ENCODE measurements at places on chromosomes 3 and 15. TPM values are rescaled to one million over a fixed set of nuclear protein-coding genes. Genes with fewer than 3 reads are reported as not detected.
A peak's percentile ranks its signal among the peaks of the same experiment; 100 is the strongest.

- no peaks in the 10 kb centered on the region for H3K27me3 ChIP-seq
- no peaks in the 10 kb centered on the region for H3K36me3 ChIP-seq
- no peak overlapping the region for H3K4me3 ChIP-seq
Measured at GRCh38 chr15:29072444-29072843, 186.7 kb downstream of the APBA2 start.

DNA sequence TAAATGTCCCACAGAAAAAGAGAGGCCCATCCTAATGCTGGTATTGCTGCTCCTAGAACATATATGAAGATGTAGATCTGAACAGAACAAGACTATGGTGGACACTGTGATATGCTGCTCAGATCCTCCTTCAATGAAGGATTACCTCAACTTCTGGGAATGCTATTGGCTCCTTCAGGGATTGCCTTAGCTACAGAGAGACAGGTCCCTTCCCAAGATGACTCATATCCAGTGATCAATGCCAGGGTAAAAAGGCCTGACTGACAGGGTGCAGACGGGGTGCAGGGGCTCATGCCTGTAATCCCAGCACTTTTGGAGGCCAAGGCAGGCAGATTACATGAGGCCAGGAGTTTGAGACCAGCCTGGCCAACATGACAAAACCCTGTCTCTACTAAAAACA, 20.5 kb upstream of the STAG1 start:
- H3K36me3 ChIP-seq, result no peaks in the 10 kb centered on the region
- no peak for DNase-seq
- H3K4me3 ChIP-seq, result no peak overlapping the region
- H3K4me1 ChIP-seq, result no peaks in the 10 kb centered on the region

GRCh38 chr3:49173792-49174170, 2.4 kb downstream of the KLHDC8B start:
- H3K27ac ChIP-seq, result peak overlapping the region; percentile 91
- peaks cover 60% of the 10 kb centered on the region for H3K4me1 ChIP-seq
- DNase-seq, result no peak
- no peaks in the 10 kb centered on the region for H3K27me3 ChIP-seq
- H3K36me3 ChIP-seq, result peaks cover 3% of the 10 kb centered on the region
- H3K4me3 ChIP-seq, result peak overlapping the region; percentile 58

DNA sequence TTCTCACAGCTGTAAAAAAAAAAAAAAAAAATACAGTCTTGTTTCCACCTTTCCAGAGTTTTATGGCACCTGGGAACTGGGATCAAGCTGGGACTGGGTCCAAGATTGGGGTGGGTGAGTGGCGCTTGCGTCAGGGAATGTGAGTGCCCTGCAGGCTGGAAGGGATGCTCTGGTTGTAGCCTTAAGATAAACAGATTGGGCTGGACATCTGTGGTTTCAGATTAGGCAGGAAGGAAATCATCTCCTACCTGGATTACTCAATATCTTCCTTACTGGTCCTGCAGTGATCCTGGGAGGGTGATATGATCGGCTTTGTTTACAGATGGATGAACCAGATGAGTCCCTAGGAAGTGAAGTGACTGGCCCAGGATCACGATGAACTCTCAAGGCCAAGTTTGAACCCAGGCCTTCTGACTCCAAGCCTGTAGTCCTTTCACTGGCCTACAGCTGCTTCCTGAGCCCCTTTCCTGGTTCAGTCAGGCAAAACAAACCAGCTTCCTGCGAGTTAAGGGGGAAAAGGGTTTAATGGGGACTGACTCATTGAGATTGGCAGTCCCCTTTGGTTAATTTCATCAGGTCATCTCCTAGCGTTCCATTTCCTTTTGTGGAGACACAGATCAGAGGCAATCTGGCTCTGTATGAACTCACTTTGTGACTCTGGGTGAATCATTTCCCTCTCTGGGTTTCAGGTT, 179.8 kb downstream of the THSD4 start:
- no peak overlapping the region for H3K27ac ChIP-seq
- no peak overlapping the region for H3K4me3 ChIP-seq
- no peaks in the 10 kb centered on the region for H3K27me3 ChIP-seq

DNA sequence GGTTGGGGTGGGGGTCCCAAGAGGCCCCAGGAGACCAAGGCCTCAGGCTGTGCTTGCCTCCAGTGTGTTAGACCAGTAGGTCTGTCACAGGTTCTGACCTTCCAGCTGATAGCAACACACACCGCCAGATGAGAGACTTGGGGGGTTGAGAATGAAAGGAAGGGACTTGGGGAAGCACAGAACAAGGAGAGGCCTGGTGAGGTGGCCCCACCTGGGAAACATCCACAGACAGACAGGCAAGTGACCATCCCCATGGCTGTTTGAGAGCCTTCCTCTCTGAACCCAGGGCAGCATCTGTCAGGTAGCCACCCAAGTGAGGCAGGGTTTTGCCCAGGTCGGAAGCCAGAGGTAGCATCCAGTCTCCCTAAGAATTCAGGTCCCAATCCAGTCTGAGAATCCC, 35.0 kb upstream of the VPS8 start:
- no peak overlapping the region for H3K4me3 ChIP-seq
- H3K4me1 ChIP-seq, result peaks cover 5% of the 10 kb centered on the region
- H3K36me3 ChIP-seq, result no peaks in the 10 kb centered on the region

GRCh38 chr15:78264304-78265136, at the start of gene DNAJA4:
TSS of gene DNAJA4 (plus strand) at chr15:78264562. CDS start at chr15:78264764, 202 bp downstream.
- H3K36me3 ChIP-seq, result no peaks in the 10 kb centered on the region
- H3K27ac ChIP-seq, result peak within 1 kb of the TSS; percentile 82
- peak within 1 kb of the TSS; percentile 48 for H3K4me3 ChIP-seq
- no peaks in the 10 kb centered on the region for H3K27me3 ChIP-seq
- peak; percentile 83 for DNase-seq
- peaks cover 33% of the 10 kb centered on the region for H3K4me1 ChIP-seq

- no peak for DNase-seq
- H3K27ac ChIP-seq, result peak overlapping the region; percentile 5
- H3K4me1 ChIP-seq, result peaks cover 4% of the 10 kb centered on the region
- no peaks in the 10 kb centered on the region for H3K36me3 ChIP-seq
Measured at GRCh38 chr3:114892131-114892879, 254.8 kb downstream of the ZBTB20 start.

GRCh38 chr3:66996696-66997095, 1.4 kb upstream of the KBTBD8 start:
- no peak overlapping the region for H3K27ac ChIP-seq
- no peaks in the 10 kb centered on the region for H3K36me3 ChIP-seq
- no peak overlapping the region for H3K4me3 ChIP-seq
- DNase-seq, result no peak

DNA sequence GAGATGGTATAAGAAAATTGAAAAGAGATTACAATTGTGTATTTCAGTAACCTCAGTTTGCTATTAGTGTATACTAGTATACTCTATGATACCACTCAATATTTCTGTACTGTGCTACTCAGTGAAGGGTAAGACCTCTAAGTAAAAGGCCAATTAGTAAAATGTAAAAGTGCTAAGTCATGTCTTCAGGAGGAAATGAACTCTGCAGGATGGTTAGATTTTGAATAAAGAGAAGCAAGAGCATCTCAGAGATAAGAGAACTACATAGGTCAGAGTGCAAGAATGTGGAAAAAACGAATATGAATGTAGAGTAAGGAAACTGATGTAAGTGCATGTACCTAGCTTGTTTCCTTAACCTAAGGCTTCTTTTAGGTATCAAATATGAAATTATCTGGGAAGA, 796.6 kb upstream of the GBE1 start:
- no peaks in the 10 kb centered on the region for H3K27me3 ChIP-seq
- H3K4me3 ChIP-seq, result no peak overlapping the region
- no peak for DNase-seq
- no peaks in the 10 kb centered on the region for H3K36me3 ChIP-seq

The RYK gene
- 97.3 TPM for total RNA-seq

DNA sequence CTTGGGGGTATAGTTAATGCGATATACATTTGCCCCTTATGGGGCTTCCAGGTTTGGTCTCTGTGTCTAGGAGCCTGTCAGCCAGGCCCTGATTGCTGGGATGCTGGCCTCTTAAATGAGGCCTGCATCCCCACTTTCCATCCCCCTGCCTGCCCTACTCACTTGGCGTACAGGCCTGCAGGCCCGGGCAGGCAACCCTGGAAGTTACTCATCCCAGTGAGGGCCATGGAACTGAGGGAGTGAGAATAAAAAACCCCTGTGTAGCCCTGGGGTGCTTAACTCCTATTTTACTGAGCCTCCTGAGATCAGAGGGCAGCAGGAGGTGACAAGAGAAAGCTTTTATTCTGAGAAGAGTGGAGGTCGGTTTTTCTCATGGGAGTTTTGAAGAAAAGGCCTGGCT, 2.0 kb downstream of the DISP2 start:
- peaks cover 12% of the 10 kb centered on the region for H3K4me1 ChIP-seq
- H3K27me3 ChIP-seq, result no peaks in the 10 kb centered on the region
- H3K27ac ChIP-seq, result no peak overlapping the region
- H3K36me3 ChIP-seq, result no peaks in the 10 kb centered on the region

DNA sequence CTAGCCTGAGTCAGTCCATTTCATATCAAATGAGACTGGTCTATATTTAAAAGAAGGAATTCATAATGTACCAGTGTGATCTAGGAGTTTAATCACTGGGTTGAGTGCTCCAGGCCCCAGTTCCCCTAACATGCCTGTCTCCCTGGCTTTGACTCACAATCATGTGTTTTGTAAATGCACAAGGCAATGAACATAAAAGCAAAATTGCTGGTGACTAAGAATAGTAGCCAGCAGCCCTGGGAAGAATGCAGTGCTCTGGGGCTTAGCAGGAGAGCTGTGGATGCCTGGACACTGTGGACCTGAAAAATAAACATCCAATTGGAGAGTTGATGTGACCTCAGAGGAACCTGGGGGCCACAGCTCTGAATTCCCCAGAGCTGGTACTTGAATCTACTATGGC, 50.3 kb downstream of the SYNPR start:
- no peak overlapping the region for H3K4me3 ChIP-seq
- H3K27ac ChIP-seq, result no peak overlapping the region
- H3K4me1 ChIP-seq, result peaks cover 6% of the 10 kb centered on the region

DNA sequence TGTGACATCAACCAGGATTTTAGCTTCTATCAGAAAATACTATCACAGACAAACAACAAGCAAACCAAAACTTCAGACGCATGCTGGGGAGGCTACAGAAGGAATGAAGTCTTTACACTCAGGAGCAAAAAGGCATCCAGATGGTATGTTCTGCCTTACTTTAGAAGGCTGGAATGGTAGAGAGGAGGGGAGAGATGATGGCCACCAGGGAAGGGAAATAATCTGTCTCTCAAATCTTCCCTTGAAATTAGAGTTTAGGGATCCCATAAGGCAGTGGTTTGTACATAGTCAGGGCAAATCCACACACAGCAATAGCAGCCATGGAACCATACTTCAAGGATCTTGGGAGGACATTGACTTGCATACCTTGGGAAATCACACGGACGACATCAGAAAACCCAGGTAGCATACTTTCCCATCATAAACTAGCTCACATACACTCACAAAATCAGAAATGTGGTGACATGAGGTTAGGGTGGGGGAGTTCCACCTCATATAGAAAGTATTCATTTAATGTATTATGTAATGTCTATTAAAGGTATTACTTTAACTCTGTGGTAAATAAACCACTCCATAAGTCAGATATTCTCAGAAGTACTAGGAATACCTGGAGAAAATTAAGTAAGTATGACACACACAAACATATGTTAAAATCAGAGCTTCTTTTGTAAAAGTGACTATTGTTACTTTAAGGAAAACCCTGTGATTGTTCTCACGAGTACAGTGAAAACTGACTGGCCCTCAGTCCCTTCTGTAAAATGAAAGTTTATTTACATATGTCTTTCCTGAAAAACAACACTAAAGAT, 9.4 kb downstream of the BTLA start:
- H3K27ac ChIP-seq, result no peak overlapping the region
- no peak overlapping the region for H3K4me3 ChIP-seq
- DNase-seq, result no peak
- no peaks in the 10 kb centered on the region for H3K27me3 ChIP-seq
- H3K4me1 ChIP-seq, result no peaks in the 10 kb centered on the region

- H3K4me1 ChIP-seq, result no peaks in the 10 kb centered on the region
- H3K36me3 ChIP-seq, result no peaks in the 10 kb centered on the region
- no peak for DNase-seq
- no peaks in the 10 kb centered on the region for H3K27me3 ChIP-seq
- no peak overlapping the region for H3K27ac ChIP-seq
- H3K4me3 ChIP-seq, result no peak overlapping the region
Measured at GRCh38 chr3:183377307-183377959, 51.0 kb downstream of the MCF2L2 start.

The TMEM212 gene
- not detected for total RNA-seq

GRCh38 chr3:177721864-177722785, 524.8 kb upstream of the TBL1XR1 start:
- DNase-seq, result no peak
- H3K4me3 ChIP-seq, result no peak overlapping the region
- no peaks in the 10 kb centered on the region for H3K27me3 ChIP-seq
- no peak overlapping the region for H3K27ac ChIP-seq
- H3K36me3 ChIP-seq, result no peaks in the 10 kb centered on the region
- peaks cover 50% of the 10 kb centered on the region for H3K4me1 ChIP-seq

DNA sequence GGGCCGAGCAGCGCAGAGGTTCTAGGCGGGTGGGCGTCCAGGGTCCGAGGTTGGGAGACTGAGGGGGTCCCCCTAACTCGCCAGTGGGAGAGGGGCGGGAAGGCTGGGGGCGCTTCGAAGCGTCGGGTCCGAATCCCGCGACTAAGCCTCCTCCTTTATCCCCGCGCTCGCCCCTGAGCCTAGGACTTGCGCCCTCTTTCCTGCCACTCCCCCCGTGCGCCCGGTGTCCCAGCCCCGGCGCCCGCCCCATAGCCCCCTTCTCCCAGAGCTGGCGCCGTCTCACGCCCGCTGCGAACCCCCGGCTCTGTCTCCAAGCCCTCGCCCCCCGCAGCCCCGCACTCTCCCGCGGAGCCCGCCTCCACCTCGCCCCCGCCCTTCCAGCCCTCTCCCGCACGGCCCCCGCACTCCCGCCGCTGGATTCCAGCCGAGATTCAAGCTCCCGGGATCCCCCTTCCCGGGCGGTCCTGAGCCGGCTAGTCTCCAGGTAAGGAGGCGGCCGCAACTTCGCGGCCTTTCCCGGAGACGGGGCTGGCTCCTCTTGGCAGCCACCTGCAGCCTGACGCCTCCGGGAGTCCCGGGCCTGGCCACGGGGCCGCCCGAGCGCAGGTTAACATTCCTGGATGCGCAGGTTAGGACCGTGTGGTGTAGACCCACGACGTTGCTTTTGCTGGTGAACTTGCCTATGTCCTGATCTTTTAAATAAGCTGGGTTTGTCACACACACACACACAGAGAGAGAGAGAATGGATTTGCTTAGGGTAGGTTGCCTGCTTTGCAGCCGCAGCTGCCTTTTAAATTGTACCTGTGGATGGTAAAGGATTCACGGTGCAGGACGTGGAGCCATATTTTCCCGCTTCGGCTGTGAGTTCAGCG, 563 bp downstream of the PXYLP1 start:
- peaks cover 5% of the 10 kb centered on the region for H3K36me3 ChIP-seq
- peak; percentile 76 for DNase-seq
- no peaks in the 10 kb centered on the region for H3K4me1 ChIP-seq
- no peaks in the 10 kb centered on the region for H3K27me3 ChIP-seq
- peak overlapping the region; percentile 95 for H3K4me3 ChIP-seq
- H3K27ac ChIP-seq, result peak overlapping the region; percentile 93

All from sigmoid colon (tissue), 7 donors.